ENCODE measurements at places on chromosomes 11 and 22. TPM values are rescaled to one million over a fixed set of nuclear protein-coding genes. Genes with fewer than 3 reads are reported as not detected.

Gene POU2AF3
- total RNA-seq: not detected

Gene CBLIF
- total RNA-seq: not detected

DNA sequence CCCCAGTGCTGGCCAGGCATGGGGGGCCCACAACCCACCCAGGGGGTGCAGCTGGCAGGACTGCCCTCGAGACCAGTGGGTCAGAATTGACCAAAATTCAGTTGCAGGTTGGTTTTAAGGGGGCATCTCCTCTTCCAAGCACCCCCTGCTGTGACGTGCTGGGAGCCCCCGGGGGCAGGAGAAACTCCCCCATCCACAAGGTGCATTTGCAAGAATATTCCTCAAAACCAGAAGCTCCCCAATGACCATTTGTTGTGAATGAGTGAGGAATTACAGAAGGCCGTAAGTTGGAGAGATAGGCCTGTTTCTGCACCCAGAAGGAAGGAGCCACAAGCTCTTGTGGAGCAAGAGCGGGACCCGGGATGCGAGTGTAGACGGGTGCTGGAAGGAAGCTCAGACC is 414.5 kb downstream of the BRD1 start:
- H3K4me1 ChIP-seq: no peaks in the 10 kb centered on the region
- no peak overlapping the region for H3K4me3 ChIP-seq
- H3K36me3 ChIP-seq: no peaks in the 10 kb centered on the region
- no peak for DNase-seq
- H3K27ac ChIP-seq: no peak overlapping the region

DNA sequence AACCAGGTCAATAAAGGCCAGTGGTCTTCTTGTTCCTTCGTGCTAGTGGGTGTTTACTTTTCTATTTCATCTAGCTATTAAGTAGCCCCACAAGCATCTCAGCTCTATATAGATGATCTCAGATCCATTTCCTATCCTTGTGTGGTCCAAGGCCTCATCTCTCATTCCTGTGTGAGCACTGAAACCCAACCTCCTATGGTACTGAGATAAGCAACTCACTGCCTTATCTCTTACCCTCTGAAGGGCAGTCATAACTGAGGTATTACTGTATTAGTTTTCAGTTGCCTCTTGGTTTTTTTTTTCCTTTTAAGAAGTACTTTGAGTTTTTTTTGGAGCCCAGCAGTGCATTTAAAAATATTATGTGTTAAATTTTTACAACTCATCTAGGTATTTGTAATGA is 28.3 kb downstream of the ACER3 start:
- DNase-seq: no peak
- no peak overlapping the region for H3K27ac ChIP-seq
- H3K4me1 ChIP-seq: peaks cover 14% of the 10 kb centered on the region
- H3K27me3 ChIP-seq: no peaks in the 10 kb centered on the region
- H3K4me3 ChIP-seq: no peak overlapping the region
- H3K36me3 ChIP-seq: peaks cover 1% of the 10 kb centered on the region

- no peak overlapping the region for H3K27ac ChIP-seq
- H3K27me3 ChIP-seq: peaks cover 6% of the 10 kb centered on the region
- H3K4me1 ChIP-seq: no peaks in the 10 kb centered on the region
- H3K4me3 ChIP-seq: no peak overlapping the region
- DNase-seq: peak; percentile 60
These were observed 15.2 kb upstream of the TH start for GRCh38 chr11:2186669-2187279.

DNA sequence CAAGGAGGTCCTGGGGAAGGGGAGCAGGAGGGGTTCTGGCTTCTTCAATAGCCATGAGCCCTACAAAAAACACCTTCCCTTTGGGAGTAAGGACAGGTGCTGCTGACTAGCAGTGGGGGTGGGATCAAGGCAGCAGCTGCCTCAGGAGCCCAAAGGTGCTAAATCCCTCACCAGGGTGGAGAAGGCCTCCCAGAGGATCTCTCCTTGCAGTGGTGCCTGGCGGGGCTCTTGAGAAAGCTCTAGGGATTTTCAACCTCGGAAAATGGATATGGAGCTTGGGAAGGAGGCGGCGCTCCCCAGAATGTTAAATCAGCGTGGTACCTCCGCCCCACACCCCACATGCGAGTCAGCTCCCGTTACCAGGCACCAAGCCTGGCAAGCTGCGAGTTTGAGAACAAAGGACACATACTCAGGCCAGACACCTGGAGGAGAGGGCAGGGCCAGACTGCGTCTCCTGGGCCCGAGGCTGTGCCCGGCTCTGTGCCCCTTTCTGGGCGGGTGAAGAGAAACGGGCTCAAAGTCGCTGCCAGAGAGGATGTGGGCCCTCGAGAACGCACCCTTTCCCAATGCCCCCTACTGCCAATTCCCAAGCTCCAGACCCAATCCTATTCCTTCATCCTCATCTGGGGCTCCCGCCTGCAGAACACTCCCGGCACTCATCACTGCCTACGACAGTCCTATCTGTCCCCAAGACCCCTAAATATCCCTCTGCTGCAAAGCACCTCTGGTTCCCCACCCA is 139.0 kb downstream of the BRD1 start:
- H3K4me3 ChIP-seq: no peak overlapping the region
- no peak for DNase-seq
- H3K36me3 ChIP-seq: no peaks in the 10 kb centered on the region
- H3K27me3 ChIP-seq: peaks cover 7% of the 10 kb centered on the region

All from activated CD8-positive, alpha-beta memory T cell treated with anti-CD3 and anti-CD28 coated beads, Interleukin-2, amount 10 ng/mL, durations not matched to agents 7 days and 5 days (primary cell).